Stimulated activated CD8-positive, alpha-beta memory T cell treated with anti-CD3 and anti-CD28 coated beads, Interleukin-7, amount 100 ng/mL, for 1 hour (primary cell): ENCODE measurements at places on chromosomes 11 and 22.

DNA sequence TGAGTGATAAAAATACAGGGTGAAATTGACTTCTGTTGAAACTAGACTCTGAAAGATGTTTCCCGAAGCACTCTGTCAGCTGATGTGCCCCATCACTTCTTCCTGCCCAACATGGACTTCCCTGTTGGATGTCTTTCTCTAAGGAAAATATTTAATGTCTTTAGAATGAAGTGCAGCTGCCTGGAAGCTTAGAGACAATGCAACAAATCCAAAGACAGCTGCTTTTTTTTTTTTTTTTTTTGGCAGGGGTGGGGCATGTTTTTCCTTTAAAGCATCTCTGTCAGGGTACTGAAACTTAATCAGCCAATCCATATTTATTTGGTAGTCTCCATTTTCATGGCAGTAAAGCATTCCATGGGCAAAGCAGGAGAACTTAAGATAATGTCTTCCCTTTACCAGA, 5.9 kb downstream of the JAM3 start:
- no peak for DNase-seq

DNA sequence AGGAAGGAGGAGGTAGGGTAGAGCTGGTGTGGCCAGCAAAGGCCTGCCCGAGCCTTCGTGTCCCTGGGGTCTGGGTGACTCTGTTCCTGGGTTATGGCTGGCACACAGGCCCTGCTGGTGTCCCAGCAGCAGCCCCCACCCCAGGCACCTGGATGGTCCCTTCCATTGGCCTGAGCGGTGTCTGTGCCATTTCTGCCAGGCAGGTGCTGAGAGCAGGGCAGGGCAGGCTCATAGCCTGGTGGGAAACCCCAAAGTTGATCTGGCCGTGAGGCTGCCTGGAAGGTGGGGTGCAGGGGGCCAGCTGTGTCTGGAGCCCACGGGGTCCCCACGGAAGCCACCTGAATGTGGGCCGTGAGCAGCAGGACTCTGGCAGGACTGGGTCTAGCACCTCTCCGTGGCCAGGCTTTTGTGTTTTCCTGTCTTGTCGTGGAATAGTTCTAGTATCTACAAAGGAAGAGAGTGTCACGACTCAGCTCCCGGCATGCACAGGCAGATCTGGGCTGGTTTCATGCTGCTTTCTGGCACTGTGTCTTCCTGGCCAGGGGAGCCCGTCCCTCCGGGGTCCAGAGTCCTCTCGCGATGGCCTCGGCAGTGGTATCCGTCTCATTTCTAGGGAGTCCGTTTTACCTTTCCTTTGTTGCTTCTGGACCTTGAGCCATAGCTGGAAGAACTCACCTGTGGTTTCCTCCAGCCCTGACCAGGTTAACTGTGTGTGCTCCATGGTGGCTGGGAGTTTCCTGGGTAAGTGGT, 83.7 kb downstream of the KCNQ1 start:
- DNase-seq: no peak

DNA sequence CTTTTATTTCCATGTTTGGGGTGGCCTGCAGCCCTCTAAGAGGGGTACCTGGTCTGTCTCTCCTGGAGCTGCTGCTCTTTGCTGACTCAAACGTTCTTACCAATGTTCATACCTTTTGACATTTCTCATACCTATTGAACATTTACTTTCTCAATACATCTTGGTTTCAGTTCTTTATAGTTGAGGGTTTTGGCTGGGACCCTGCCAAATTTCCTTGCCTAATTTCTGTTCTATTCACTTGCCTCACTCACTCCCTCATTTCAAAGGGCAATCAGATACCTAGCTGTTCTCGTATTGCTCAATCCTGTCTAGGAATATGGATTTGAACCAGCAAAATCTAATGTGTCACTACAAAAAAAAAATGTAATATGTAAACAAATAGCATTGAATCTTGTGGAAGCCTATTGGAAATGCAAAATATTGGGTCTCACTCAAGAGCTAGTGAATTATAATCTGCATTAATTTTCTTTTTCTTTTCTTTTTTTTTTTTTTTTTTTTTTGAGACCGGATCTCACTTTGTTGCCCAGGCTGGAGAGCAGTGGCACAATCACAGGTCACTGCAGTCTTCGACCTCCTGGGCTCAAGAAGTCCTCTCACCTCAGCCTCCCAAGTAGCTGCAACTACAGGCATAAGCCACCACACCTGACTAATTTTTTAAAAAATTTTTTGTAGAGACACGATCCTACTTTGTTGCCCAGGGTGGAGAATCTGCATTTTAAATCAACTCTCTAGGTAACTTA, 7.5 kb downstream of the OR6M1 start:
- DNase-seq: no peak

DNA sequence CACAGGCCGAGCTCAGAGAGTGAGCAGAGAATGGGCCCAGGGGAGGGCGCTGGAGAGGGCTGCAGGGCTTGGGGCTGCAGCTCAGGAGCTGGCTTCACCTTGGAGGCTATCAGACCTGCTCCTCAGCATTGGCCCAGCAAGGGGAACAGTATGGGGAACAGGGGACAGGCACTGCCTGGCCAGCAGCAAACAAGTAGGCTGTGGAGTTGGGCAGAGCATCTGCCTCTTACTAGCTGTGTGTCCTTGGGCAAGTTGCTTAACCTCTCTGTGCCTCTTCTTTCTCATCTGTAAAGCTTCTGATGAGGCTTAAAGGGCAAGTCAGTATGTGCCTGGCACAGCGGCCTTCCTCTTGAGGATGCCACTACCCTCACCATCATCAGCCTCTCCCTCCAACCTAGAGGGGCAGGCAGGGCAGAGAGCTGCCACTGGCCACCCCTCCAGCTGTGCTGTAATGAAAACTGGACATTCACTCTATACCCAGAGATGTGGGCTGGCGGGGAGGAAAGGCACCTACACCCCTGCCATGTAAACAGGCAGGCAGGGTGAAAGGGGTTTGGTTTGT, 7.5 kb upstream of the CDKN1C start:
- no peak for DNase-seq

DNA sequence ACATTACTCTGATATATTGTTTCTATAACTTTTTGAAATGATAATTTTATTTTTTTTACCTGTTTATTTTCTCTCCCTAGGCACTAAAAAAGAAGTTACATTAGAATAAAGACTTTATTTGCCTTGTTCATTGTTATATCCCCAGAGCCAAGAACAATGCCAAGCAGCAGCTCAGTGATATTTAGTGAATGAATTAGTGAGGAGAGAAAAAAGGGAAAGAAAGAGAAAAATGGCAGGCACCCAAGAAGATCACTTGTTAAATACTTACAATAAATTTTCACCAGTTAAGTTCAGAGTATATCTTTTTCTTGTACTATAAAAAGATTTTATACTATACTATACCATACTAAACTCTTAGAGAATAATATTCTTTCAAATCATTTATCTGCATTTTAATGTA, 13.3 kb upstream of the ANO5 start:
- no peak for DNase-seq

GRCh38 chr11:113551645-113552044, 76.4 kb upstream of the DRD2 start:
- DNase-seq: no peak

GRCh38 chr11:108154591-108154990, 33.2 kb downstream of the ACAT1 start:
- DNase-seq: no peak

- no peak for DNase-seq
Measured at GRCh38 chr11:108698844-108699642, 34.2 kb downstream of the DDX10 start.

DNA sequence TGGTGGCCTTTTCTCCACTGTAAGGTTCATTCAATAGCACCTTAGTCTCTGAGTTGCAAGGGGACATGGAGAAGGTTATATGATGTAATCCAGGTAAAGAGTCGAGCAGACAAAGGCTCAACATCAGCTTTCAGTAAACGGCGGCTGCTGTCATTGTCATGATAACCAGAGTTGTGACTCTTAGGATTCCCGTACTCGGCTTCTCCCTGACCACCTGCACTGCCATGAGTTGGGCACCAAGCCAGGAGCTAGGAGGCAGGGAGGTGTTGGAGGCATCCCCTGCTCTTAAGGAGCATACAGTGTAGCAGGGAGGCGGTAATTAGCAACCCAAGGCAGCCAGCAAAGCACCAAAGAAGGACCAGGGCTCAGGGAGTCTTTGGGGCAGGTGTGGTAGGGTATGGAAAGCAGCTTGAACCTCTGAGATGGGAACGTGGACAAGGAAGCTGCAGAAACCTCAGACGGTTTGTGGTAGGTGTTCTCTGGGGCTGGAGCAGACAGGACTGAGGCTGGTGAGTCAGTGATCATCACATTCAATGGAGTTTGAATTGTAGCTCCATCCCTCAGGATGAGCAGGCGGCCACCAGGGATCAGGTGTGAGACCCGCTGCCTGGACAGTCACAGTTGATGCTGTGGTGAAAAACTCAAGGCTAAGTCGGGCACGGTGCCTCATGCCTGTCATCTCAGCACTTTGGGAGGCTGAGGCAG, 31.7 kb downstream of the LIF start:
- no peak for DNase-seq
